Right forelimb (tissue), 1 donor: ENCODE measurements at places on chromosomes 7 and 10.

- no peak for DNase-seq
Observed at GRCh38 chr7:48337012-48337621, 165.9 kb downstream of the ABCA13 start.

DNA sequence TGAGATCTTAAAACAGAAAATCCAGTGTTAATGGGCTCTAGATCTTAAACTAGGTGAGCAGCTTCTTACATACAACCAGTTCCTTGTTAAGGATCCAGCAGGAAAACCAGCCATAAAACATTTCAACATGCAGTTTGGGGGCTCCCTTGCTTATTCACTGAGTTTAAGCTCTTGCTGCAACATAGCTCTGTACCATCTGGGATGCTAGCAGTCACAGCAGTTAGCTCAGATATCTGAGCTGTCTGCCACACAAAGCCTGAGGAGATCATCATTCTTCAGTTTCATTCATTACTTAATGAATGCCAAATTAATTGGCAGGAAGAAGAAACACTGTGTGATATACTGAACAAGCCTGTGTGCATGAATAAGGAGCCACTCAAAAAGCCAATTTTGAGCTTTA, 62.8 kb downstream of the PODXL start:
- DNase-seq = no peak

DNA sequence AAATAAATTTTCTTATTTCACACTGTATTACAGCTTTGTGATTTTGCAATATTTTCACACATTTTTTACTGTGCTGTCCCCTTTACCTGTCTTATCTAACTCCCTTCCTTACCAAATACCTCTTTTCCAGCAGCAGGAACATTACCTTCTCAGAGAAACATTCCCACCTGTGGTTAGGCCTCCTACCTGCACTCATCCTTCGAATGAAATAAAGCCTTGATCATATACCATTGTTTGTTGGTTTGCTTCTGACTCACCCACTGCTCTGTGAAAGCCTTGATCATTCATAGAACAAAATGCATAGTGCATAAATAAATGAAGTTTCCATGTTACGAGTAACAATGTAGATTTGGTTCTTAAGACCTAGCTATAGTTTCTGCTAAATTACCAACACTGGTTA, 256.3 kb downstream of the ARL4A start:
- no peak for DNase-seq

- no peak for DNase-seq
Observed at GRCh38 chr10:83541046-83541445, 598.3 kb upstream of the GHITM start.

DNA sequence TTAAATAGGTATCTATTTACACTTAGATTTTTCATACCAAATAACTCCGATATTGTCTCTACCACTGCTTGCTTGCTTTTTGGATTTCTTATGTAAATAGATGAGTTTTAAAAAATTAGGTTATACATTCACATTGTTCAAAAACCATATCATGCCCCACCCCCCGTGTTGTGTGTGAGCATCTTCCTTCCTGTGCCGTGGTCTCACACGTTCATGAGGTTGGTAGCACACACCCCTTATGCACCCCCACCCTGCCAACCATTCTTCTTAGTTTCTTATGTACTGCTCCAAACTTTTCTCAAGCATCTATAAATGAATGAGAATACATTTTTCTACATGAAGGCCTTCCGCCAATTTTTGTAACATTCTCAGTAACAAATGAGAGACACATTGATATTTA, 115.6 kb downstream of the FANK1 start:
- DNase-seq = no peak

GRCh38 chr7:142808461-142808801, 37.7 kb downstream of the PRSS2 start:
- no peak for DNase-seq

DNA sequence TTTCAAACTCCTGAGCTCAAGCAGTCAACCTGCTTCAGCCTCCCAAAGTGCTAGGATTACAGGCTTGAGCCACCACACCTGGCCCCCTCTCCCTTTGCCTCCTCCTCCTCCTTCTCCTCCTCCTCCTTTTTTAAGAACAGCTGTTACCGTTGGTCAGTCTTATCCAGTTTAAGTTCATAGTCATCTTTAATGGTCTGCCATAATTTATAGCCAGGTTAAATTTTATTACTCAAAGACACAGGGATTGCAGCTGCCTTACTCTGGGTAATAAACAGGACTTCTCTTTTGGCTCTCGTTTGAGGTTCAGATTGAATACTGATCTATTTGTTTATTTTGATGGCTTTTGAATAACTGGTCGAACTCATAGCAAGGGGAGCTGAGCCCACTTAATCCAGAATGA, 35.2 kb downstream of the ATOH7 start:
- DNase-seq = no peak

DNA sequence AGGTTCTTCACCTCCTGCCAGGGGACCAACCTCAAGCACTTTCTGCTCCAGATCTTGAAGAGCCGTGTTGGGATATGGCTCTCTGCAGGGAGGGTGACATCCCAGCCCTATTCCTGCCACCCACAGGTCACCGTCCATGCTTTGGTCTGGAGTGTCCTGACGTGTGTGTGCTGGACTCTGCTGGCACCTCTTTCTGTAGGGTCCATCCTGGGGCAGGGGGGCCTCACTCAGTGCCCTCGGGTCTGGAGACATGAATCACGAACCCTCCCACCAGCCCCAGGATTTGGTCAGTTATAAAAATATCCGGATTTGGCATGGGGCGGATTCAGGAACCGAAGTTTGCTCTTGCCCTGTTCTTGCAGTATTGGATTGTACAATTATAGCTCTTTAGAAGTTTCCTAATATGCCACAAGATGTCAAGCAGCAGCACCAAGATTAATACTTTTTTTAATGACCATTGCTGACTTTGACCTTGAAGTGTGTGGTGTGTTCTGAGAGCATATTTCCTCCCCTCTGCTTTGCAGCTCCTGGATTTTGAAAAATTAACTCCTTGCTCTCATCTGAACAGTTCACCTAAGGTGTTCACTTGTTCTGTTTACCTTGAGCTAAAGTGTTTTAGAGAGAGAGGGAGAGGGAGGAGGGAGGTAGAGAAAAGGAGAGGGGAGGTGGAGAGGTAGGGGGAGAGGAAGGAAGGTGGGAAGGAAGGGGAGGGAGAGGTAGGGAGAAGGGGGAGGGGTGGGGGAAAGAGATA, 95.4 kb upstream of the SHH start:
- no peak for DNase-seq

- no peak for DNase-seq
Observed at GRCh38 chr10:113297226-113297625, 255.6 kb upstream of the HABP2 start.

DNA sequence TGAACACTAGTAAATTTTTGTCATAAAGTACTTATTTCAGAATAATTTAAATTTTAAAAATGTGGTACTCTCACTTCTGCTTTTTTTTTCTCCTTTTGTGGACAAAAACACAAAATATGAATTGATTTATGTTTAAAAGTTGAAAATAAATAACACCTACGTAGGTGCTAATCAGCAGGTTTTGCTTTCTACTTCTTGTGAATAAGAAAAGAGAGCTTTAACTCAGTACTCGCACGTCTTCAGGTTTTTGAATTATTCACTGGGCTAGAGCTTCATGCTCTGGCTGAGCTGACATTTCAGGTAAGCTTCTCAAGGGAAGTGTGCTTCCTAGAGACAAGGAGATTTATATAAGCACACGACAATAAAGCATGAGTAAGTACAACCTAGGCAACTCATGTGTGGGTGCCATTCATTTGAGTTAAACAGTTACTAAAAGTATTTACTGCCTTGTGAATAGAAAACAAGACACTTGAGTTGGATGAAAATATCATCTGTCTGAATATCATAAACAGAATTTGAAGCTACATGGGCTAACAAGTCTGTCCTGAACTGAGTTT, 190.0 kb upstream of the POT1 start:
- no peak for DNase-seq

- no peak for DNase-seq
Observed at GRCh38 chr7:143979998-143980397, 20.1 kb upstream of the OR6B1 start.

DNA sequence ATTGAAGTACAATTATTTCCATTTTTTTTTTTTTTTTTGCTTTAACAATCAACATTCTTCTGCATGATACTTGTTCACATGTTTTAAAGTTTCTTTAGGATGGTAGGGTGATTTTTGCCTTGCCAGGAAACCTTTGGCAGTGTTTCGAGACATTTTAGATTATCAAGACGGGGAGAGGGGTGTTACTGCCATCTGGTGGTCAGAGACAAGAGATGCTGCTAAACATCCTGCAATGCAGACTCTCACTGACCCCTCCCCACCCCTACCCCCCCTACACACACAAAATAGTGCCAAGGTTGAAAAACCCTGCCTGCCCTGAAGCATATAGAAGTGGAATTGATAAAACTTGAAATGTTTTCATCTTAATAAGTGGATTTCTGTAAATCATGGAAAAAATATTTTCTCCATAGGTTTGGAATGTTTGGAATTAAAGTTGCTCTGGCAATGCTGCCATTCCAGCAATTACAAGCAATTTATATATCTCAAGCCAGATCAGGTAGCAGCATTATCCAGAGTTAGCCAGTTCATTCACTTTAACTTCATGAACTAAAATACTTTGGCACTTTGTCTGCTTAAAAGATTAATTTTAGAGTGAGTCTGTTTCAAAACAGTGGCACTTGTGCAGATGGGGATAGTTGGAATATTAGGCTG, 62.1 kb downstream of the SDHAF3 start:
- no peak for DNase-seq
